ENCODE measurements at places on chromosomes 6 and 20.

DNA sequence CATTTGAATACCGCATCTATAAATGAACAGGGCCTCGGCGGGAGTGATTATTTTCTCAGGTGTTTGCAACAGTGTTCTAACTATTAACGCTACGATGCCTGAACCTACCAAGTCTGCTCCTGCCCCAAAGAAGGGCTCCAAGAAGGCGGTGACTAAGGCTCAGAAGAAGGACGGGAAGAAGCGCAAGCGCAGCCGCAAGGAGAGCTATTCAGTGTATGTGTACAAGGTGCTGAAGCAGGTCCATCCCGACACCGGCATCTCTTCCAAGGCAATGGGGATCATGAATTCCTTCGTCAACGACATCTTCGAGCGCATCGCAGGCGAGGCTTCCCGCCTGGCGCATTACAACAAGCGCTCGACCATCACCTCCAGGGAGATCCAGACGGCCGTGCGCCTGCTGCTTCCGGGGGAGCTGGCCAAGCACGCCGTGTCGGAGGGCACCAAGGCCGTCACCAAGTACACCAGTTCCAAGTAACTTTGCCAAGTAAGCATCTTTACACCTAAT lies 70.9 kb downstream of the HFE start:
- no peak for DNase-seq

GRCh38 chr6:97915537-97915936 lies 632.5 kb upstream of the MMS22L start:
- DNase-seq: no peak

GRCh38 chr6:113359155-113360140 lies 497.7 kb upstream of the MARCKS start:
- DNase-seq: peak; percentile 42

DNA sequence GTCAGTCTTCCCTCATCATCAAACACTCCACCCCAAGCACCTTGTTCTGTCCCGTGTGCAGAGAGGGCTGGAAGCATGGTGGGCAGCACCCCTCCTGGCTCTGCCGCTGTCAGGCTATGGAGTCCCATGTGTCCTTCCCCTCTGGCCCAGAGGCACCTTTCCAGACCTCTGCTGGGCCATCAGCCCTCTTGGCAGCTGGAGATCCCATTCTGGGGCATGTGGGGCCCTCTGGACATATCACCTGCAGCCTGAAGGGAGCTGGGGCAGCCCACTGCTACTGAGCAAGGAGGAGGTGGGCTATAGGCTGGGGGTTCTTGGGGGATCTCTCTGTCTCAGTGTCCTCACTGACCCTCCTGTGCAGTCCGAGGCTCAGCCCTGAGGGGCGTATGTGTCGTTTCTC lies 42.2 kb downstream of the SUN5 start:
- DNase-seq: no peak

DNA sequence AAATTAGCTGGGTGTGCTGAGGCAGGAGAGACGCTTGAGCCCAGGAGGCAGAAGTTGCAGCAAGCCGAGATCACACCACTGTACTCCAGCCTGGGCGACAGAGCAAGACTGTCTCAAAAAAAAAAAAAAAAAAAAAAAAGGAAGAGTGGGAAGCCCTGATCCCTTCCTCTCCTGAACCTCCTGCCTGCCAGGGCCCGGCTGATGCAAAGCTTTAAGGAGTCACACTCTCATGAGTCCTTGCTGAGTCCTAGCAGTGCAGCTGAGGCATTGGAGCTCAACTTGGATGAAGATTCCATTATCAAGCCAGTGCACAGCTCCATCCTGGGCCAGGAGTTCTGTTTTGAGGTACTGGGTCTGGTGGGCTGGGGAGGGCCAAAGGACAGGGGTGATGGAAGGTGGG lies 15.1 kb downstream of the SYNGAP1 start:
- DNase-seq: no peak

DNA sequence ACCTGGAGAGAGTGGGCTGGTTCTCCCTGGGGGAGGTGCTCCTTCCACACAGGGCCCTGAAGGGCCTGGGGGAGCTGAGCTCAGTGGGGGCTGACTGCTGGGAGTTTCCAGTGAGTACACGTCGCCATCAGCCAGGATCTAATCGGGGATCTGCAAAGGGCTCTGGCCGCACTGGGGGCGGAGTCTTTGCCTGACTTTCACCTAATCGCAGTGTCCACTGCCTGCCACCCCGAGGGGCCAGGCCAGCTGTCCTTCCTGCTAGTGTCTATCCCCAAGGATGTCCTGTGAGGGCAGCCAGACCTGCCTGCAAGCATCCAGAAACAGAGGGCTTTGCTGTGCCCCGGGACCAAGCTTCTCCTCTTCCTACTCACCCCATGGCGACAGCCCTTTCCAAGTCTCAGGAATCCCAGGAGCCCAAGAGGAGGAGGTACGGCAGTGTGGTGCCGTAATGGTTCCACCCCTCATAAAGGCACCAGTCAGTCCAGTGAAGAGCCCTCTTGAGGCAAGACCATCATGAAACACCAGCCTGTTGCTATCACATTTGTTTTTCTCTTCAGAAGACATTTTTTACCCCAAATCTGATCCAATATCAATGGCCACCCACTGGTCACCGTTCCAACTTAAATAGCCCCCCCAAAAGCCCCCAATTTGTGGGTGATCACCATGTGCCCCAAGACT lies 243.1 kb upstream of the ECI2 start:
- DNase-seq: no peak

DNA sequence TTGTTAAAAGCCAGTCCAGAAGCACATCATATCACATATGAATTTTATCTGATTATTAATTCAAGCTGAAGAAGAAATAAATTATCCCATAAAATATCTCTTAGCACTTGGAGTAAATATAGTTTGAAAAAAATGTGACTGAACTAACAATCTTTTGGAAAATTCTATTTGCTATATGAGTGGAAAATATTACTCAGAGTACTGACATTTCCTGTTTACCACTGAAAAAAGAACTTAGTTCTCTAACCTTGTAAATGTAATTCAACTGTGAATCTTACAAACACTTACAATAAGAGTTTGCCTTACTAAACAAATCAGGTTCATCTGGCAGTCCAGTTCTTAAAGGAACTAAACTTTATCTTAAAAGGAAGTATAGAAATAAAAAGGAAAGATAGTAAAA lies 44.2 kb downstream of the MOXD1 start:
- DNase-seq: peak; percentile 47

DNA sequence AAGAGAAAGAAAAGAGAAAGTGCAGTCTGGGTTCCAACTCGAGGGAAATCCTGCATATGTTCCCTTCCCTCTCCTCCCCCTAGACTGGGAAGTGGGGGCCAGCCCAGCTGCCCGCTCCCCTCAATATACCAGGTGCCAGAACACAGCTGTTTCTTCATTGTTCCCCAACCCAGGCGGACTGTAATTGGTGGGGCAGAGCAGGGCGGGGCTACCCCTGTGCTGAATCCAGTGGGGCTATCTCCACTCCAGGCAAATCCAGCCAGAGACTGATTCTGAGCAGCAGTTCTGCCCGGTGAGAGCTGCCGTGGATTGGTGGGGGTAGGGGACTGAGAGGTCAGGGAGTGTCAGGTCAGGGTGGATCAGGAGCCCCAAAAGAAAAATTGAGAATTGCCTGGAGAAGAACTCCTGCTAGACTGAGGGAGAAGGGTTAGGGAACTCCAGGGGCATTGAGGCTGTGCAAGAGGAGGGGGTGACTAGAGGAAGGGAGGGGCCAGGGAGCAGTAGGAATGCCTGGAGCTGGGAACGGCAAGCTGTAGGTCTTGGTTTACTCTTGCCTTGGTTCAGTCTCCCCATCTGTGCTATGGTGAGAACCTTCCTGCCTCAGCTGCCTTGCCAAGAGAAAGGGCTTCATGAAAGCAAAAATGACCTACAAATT lies at the start of gene MYMX:
Gene MYMX, plus strand, starts transcription at position 250 of the 655 bp plus-strand sequence. CDS start 546 bp downstream, outside the sequence.
- DNase-seq: no peak

DNA sequence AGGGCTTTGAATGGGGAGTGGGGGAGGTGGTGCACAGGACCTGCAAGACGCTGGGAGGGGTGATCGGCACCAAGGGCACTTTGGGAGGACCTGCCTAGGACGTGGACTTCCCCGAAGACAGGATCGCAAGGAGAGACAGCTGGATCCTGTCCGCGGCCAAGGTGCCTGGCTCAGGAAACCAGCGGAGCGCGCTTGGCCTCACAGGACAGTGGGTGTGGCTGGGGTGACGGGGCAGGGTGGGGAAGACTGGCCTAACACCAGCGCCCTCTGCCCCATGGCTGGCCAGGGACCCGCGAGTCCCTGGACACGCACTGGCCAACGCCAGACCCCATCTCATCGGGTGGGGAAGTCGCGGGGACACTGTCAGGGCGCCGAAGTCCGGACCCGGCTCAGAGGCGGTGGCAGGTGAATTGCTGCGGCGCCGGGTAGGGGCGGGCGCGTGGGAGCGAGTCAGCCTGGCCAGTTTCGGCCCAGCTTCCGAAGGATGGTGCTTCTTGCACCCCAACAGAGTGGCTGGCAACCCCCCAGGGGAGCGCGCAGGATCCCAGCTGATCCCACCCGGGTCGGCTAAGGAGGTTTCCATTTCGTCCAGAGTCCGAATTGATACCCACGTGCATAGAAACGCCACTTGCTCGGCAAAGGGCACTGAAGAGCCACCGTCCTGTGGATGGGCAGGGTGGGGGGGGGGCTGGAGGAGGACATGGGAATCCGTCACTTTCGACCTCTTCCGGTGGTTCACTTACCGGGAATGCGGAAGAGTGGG lies 785 bp upstream of the THBD start:
- no peak for DNase-seq

DNA sequence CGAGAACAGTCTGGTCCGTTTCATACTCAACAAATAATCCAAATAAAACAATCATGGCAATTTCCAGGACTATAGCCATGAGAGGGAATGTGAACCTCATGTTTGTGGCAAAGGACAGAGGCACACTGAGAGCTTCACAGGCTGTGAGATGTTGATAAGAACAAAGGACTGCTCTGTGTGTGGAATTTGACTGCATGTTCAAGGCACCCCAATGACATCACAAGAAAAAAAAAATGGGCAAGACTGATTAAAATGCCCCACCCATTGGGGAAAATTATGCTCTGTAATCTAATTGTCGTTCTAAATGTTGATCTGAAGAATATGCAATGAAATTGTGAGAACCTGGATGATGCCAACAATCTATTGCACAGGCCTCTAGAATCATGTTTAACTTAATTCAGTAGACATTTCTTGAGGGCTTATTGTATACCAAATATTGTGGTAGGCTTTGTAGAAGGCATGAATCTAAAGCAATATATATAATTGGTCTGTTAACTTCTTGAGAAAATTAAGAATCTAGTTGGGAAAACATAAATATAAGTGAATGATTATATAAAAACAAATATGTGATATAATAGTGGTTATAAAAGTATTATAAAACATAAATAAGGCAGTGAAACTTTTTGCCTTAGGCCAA lies at the start of gene RHAG:
Gene RHAG, minus strand, starts transcription at position 127 of the 637 bp plus-strand sequence. Its CDS starts 27 bp downstream, at position 100.
- DNase-seq: no peak

DNA sequence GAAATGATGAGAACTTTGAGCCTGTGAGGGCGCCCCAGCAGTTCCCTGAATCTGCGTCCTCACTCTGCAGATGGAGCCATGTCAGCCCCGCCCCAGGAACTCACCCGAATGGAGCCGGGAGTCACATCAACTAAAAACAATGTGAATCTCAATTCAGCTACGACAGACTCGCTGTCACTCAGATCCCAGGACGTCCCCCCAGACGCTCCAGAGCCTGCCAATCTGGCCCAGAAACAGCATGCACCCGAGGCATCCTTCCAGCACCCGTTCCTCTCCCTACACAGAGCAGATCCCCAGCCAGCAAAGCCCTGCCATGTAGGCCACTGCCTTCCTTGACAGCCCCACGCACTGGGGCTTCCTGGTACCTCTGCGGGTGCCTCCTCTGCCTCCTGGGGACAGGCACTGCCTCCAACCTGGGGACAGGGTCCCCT lies 248.0 kb downstream of the TTLL2 start:
- no peak for DNase-seq

DNA sequence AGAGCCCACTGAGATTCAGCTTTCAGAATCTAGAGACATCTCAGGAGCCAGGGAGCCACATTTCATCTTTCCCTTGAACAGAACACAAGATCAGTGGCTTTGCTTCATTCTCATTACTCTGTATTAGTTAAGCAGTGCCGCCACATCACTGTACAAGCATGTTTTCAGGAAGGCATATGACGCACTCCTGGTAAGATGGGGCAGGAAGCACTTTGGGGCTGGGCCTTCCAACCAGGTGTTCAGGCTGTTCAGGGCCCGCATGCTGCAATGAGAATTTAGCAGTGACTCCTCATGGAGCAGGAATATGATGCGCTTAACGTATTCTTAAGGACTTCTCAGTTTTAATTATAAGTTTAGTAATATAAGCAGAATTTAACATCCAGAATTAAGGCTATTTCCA lies 29.7 kb upstream of the GNRH2 start:
- no peak for DNase-seq

GRCh38 chr20:63688228-63689045 lies 8.0 kb upstream of the TNFRSF6B start:
- no peak for DNase-seq

DNA sequence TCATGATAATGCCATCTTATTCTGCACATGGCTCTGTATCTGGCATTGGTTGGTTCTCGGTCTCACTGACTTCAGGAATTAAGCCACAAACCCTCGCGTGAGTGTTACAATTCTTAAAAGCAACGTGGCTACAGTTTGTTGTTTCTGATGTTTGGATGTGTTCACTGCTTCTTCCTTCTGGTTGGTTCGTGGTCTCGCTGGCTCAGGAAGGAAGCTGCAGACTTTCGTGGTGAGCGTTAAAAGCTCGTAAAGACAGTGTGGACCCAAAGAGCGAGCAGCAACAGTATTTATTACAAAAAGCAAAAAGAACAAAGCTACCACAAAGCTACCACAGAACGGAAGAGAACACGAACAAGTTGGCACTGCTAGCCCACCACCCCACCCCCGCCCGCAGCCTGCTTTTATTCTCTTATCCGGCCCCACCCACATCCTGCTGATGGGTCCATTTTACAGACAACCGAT lies 51.1 kb downstream of the MYLIP start:
- DNase-seq: no peak

GRCh38 chr6:6713657-6714056 lies 125.1 kb downstream of the LY86 start:
- peak; percentile 85 for DNase-seq

- peak; percentile 58 for DNase-seq
Measured at GRCh38 chr20:40232756-40233155, 456.3 kb downstream of the MAFB start.

- no peak for DNase-seq
Measured at GRCh38 chr20:33124261-33124660, 43.7 kb upstream of the BPIFA2 start.

GRCh38 chr6:7633361-7633760 lies 43.4 kb downstream of the SNRNP48 start:
- DNase-seq: no peak

GRCh38 chr20:11311659-11312224 lies 606.0 kb upstream of the BTBD3 start:
- DNase-seq: peak; percentile 1

DNA sequence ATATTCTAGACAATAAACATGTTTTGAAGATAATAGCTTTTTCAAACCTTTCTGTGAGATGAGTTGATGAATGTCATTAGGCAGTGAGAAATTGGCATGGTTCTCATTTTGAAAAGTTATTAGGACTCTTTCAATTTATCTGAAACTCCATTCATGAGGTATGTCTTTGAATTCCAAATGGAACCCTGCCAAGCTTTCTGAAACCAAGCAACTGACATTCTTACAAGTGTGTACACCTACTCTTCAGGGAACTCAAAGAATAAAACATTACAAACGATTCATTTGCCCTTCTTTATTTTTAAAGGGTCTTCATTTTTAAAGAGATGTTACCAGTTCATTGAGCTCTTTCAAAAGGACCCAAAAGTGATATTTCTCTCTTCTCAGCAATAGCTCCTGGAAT lies 2.1 kb upstream of the TRDN start:
- no peak for DNase-seq
